Activated naive CD8-positive, alpha-beta T cell treated with anti-CD3 and anti-CD28 coated beads, Interleukin-2, amount 50 U/mL, for 16 hours (primary cell): ENCODE measurements at places on chromosomes 1 and 21.

DNA sequence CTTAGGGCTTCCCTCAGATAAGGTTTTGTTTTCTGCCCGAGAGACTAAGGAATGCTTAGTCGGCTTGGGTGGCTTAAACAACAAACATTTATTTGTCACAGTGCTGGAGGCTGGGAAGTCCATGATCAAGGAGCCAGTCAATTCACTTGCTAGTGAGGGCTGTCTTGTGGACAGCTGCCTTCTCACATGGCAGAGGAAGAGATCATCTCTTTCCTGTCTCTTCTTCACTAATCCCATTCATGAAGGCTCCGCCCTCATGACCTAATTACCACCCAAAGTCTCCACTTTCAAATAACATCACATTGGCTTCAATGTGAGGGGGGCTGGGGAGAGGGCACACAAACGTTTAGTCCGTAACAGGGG lies 50.5 kb upstream of the IL12RB2 start:
- no peak for DNase-seq

DNA sequence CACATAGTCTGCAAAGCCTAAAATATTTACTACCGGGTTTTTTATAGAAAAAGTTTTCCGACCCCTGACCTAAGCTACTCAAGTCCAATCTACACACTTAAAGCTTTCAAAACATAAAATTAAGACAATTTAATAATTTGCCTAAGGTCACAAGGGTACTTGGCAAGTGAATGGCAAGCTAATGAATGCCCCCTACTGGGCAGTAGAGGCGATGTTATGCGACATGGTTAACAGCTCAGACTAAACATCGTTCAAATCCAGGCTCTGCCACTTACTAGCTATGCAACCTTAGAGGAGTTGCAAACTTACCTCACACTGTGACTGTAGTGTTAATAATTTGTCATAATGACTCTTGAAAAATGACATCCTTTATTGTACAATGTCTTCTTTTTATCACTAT lies 317.2 kb upstream of the NFIA start:
- DNase-seq: no peak

GRCh38 chr1:230284891-230285290 lies 141.2 kb downstream of the PGBD5 start:
- DNase-seq: no peak

- no peak for DNase-seq
Observed at GRCh38 chr21:31201548-31201947, 142.5 kb downstream of the TIAM1 start.

DNA sequence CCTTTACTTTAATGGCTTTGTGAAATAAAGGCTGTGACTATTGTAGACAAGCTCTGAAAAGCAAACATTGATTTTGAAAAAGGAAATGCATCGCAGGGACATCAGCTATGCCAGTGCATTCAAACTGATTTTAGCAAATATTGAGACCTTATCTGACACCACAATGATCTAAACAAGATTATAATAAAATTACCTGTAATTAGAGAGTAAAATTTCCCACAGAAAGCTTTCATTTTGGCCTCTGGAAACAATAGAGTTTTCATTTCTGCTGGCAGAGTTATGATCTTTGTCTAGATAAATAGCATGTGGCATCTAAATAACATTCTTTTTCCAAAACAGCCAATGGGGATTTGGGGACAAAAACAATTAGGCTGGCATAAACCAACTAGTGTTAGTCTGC lies 650.4 kb upstream of the PRMT6 start:
- DNase-seq: no peak

- no peak for DNase-seq
Observed at GRCh38 chr1:26961826-26962225, 1.6 kb upstream of the KDF1 start.

DNA sequence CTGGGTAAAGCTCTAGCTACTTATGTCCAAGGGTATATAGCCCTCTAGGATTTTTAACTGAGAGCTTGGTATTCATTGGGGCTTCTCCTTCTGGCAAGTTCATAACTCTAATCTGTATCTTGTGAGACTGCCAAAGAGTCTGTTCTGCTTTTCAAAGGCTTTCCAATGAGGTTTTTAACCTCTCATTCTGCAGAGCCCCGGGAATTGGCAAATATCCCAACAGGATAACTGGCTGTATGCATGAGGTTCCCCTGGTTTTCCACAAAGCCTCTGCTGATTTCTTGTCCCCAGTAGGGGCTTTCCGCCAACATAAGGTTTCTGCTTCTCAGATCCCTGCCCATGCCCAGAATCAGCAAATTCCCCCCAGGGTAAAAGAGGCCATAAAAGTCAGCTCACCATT lies 40.9 kb downstream of the RPL5 start:
- DNase-seq: no peak

GRCh38 chr1:95535614-95536013 lies 301.6 kb downstream of the RWDD3 start:
- no peak for DNase-seq

DNA sequence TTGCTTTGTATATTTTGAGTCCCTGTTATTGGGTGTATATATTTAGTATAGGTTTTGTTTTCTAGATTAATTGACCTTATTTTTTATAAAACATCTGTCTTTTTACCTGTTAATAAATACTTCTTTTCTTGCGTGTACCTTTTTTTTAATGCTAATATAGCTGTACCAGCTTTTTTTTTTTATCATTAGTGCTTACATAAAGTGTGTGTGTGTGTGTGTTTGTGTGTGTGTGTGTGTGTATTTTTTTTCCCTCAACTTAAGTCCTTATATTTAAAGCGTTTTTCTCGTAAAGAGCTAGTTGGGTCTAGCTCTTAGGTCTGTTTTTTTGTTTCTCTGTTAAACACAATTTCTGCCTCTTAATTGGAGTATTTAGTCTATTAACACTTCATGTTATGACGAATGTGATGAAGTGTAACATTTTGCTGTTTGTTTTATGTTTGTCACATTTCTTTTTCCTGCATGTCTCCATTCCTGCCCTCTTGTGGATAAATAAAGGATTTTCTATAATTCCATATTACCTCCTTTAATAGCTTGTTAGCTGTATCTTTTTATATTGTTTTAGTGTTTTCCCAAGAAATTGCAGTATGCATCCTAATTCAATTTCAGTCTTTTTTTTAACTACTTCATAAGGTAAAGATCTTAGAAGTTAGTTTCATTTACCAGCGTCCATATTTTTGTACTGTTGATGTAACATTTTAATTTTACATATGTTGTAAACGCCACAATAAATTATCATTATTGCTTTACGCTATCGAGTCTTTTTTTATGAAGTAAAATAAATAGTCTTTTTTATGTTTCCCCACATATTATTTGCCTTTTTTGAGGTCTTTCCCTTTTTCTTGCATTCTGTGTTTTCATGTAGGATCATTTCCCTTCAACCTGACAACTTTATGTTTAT lies 4.3 kb downstream of the PRMT2 start:
- no peak for DNase-seq

- DNase-seq: no peak
Observed at GRCh38 chr1:151619489-151620093, 7.7 kb downstream of the SNX27 start.

GRCh38 chr1:233945573-233945972 lies 41.1 kb downstream of the SLC35F3 start:
- no peak for DNase-seq

GRCh38 chr1:33248244-33248643 lies 8.0 kb upstream of the ZNF362 start:
- DNase-seq: no peak

- no peak for DNase-seq
Observed at GRCh38 chr21:41858466-41859296, 20.5 kb downstream of the PRDM15 start.

GRCh38 chr1:180179162-180179957 lies 24.7 kb downstream of the QSOX1 start:
- no peak for DNase-seq

DNA sequence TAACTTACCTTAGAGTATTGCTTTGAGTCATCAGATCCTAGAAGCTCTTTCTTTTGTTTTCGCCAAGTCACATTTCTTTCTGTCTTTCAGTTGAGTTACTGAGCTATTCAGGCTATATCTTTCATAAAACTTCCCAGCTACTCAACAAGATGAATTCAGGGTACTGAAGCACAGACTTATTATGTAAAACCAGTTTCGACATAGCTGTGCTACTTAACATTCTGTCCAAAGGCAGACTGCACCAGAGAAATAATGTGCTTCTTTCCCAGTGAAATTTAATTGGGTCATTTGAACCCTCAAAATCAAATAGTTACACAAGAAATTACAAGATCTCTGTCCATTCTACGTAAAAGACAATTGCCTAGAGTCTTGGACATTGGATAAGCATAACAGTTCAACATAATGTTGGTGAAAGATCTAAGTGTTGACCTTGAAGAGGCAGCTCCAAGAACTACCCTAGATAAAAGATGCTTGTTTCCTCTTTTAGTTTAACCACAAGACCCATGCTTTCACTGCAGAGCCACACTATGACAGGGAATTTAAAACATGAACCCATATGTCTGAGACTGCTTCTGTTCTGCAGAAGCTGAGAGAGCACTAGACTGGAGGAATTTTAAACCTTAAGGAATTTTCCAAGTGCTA lies 163.2 kb downstream of the LRRC40 start:
- DNase-seq: no peak

GRCh38 chr1:154988058-154988954 lies 5.1 kb upstream of the LENEP start:
- DNase-seq: no peak

- DNase-seq: no peak
Observed at GRCh38 chr1:10671090-10671489, 125.4 kb downstream of the CASZ1 start.

DNA sequence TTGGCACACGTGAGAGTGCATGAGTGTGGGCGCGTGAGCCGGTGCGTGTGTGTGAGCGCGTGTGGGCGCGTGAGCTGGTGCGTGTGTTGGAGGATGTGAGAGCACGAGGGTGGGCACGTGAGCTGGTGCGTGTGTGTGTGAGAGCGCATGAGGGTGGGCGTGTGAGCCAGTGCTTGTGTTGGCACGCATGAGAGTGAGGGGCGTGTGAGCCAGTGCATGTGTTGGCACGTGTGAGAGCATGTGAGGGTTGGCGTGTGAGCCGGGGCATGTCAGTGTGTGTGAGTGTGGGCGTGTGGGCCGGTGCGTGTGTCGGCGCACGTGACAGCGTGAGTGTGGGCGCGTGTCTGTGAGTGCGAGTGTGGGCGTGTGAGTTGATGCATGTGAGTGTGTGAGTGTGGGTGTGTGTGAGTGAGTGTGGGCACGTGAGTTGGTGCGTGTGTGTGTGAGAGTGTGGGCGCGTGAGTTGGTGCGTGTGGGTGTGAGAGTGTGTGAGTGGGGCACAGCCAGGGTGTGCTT lies 45.7 kb upstream of the ARHGEF16 start:
- no peak for DNase-seq

DNA sequence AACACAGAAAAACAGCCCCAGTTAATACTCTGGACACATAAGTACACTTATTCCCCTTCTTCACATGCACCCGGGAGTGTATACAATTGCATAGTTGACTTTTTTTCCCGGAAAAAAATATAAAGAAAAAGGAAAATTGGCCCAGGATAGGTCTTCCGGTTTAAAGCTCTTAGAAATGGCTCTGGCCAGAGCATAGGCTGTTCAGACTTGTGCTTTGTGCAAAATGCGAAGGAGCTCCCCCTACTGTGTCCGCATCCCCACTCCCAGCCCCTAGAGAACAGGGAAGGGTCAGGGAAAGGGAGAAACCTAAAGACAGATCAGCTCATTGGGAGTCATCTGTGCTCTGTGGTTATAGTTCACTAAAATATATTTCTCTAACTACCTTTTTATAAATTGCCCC lies 5.5 kb upstream of the MTMR11 start:
- no peak for DNase-seq

DNA sequence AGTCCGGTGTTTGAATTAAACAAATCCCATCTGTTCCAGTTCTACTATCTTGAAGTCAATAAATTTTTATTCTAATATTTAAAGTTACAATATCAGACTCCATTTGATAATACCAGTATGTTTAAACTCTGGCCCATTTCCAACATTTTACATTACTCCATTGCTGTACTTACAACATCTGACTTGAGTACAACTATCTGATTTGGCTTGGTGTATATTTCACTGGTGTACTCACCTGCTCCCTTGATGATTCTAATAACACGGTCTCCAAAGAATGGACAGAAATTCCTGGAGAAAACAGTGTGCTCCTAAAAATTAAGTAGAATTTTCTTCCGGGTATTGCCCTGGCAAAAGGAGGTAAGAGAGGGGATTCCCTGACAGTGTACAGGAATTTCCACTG lies 680.5 kb upstream of the ADAMTS5 start:
- no peak for DNase-seq

- DNase-seq: no peak
Observed at GRCh38 chr1:10320336-10320735, 78.5 kb upstream of the PGD start.

- no peak for DNase-seq
Observed at GRCh38 chr1:236469466-236469865, 54.3 kb upstream of the LGALS8 start.

- DNase-seq: no peak
Observed at GRCh38 chr1:55081188-55081904, 42.0 kb downstream of the PCSK9 start.

DNA sequence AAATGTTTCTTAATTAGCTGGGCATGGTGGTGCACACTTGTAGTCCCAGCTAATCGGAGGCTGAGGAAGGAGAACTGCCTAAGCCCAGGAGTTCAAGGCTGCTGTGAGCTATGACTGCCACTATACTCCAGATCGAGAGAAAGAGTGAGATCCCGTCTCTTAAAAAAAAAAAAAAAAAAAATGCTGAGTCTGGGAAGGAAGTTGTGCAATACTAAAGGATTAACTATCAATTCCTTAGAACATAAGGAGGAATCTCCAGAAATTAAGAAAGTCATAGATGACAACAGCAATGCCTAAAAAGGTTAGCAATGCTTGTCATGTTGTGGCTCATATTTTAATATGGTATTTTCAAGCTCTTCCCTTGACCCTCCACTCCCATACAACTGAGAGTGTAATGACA lies 5.3 kb downstream of the LUZP1 start:
- DNase-seq: no peak

- no peak for DNase-seq
Observed at GRCh38 chr1:54218883-54219687, 19.1 kb downstream of the MRPL37 start.

DNA sequence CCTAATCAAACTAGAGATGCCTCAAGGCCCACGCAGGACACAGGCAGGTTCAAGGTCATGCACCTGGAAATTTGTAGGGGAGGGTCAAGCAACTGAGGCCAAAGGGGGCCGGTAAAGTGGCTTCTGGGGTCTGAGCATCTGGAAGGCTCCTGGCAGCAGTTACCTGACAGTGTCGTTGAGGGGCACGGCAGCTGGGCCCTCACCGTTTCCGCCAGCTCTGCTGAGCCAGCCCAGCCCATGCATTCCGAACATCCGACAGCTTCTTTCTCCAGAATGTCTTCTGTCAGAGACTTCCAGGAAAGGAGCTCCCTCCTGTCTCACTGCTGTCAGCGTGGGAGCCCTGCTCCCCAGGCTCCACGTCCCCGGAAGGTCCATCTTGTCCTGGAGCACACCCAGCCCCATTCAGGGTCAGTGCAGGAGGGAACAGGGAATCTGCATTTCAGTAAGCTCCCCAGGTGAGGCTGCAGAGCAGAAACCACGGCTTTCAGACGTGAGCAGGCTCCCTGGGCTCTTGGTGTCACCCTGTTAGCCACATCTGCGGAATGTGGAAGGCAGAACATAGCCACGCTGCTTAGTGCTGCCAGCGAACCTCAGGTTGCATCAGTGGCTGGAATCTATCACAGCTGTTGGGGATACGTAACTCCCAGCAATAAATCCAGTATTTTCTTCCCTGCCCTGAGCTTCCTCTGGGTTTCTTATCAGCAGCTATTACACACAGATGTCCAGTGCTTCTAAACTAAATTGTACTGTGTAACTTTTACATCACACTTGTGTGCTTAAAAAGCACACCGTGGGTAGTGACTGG lies 36.3 kb upstream of the FAM3B start:
- no peak for DNase-seq
